ENCODE measurements at places on chromosomes 16 and 17. TPM values are rescaled to one million over a fixed set of nuclear protein-coding genes. Genes with fewer than 3 reads are reported as not detected.

DNA sequence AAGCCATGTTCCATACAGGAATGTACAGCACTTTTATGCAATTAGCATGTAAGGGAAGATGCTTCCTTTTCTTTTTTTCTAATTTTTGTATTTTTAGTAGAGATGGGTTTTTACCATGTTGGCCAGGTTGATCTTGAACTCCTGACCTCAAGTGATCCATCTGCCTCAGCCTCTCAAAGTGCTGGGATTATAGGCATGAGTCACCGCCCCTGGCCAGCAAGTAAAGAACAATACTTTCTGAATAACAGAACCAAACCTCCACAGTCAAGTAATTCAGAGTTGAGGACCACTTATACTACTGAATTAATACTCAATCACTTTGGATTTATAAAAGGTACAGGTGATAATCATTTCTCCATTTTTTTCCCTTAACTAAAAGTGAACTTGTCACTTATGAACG lies 13.0 kb downstream of the C16orf87 start:
- H3K27me3 ChIP-seq = no peaks in the 10 kb centered on the region
- no peak for DNase-seq
- H3K36me3 ChIP-seq = peaks cover 13% of the 10 kb centered on the region

Gene ITGAD
- total RNA-seq = 0.05 TPM

DNA sequence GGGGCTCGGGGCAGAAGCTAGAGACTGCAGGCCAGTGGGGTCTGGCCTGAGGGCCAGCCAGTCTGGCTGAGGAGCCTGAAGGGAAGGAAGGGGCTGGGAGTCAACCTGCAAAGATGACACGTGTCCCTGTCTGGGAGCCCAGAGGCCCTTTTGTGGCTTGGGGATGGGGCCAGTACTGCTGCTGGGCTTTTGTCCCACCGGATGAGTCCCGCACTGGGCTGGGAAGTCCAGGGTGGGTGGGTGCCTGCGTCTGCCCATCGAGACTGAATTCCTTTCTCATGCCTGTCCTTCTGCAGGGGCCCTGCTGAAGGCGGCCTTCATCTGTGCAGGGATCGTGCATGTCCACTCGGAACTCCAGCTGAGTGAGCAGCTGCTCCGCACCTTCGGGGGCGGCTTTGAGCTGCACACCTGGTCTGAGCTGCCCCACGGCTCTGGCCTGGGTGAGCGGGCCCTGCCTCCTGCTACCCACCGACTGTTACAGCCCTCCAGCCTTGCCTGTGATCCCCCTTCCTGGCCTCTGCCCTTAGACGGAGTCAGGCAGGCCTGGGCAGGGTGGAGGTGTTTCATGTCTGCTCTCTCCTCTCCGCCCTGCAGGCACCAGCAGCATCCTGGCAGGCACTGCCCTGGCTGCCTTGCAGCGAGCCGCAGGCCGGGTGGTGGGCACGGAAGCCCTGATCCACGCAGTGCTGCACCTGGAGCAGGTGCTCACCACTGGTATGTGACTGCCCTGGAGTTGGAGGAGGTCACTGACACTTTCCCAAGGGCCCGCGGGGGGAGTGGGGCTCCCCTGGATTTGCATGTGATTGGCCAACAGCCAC lies 20.9 kb downstream of the FCSK start:
- no peak overlapping the region for H3K4me3 ChIP-seq
- DNase-seq = no peak
- H3K27ac ChIP-seq = no peak overlapping the region
- no peaks in the 10 kb centered on the region for H3K36me3 ChIP-seq
- peaks cover 37% of the 10 kb centered on the region for H3K4me1 ChIP-seq

Gene TAC4
- not detected for total RNA-seq

Gene NPIPA5
- 9.1 TPM for total RNA-seq

Gene RAB37
- 18.1 TPM for total RNA-seq

Gene TNK1
- 6.5 TPM for total RNA-seq

GRCh38 chr17:65093930-65094329 lies 37.4 kb upstream of the GNA13 start:
- H3K36me3 ChIP-seq = no peaks in the 10 kb centered on the region
- no peak for DNase-seq
- peaks cover 11% of the 10 kb centered on the region for H3K27me3 ChIP-seq
- H3K4me3 ChIP-seq = no peak overlapping the region
